ENCODE measurements at places on chromosomes 12 and 14.

- DNase-seq = no peak
Observed at GRCh38 chr12:123948401-123948795, 24.2 kb downstream of the CCDC92 start.

DNA sequence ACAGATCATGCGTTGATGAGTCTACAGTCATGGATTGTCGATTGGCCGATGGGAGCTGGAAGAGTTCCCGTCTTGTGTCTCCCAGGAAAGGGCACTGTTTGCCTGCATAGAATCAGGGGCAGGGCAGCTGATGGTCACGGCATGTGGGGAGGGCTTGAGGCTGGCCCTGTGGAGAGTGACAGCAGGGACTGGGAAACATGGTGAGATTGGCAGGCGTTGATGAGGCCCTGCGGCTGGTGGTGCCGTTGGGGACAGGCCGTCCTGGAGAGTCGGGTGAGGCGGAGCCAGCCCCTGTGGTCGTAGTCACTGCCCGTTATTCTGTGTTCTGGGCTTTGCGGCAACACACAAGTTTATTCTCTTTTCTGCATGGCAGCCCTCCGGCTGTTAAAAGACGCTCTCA is 52.9 kb downstream of the TECPR2 start:
- no peak for DNase-seq

- no peak for DNase-seq
Observed at GRCh38 chr12:47985596-47986290, 18.5 kb downstream of the COL2A1 start.

GRCh38 chr12:127928178-127928577 is 338.8 kb upstream of the TMEM132C start:
- DNase-seq = no peak

DNA sequence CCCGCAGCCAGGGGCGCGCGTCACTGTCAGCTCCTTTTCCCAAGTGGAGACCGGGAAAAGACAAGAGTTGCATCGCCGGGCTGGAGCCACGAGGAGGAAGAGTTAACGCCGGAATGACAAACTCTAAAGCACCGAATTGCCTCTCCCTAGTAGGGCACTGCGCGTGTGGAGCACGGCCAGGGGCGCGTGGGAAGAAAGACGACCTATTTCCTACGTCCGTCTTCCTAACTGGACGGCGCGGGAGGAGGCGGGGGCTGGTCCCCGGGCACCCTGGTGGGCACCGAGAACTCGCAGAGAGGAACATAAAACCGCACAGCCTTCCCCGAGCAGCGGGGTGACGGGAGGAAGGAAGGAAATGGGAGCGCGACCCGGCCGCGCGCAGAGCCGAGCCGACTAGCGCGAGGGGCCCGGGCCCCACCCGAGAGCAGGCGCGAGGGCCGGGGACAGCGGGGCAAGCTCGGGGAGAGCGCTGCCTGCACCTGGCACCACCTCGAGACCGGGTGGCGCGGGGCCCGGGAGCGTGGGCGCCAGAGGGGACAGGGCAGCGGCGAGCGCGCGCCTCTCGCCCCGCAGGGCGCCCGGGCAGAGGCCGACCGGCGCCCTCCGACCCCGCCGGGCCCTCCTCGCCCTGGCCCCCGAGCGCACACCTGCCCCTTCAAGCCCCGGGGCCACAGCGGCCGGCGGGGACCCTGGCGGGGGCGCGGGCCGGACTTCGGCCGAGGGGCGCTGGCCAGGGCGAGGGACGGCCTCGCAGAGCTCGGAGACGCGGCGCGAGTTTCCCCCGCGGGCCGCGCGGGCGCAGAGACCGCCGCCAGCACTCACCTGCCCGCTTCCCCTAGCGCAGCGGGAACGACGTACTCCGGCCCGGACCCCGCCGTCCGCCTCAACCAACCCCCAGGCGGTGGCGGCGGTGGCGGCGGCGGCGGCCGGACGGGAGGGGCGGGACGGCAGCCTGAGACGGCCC is at the start of gene SETD3:
TSS of gene SETD3 (minus strand) at position 954 of the 964 bp plus-strand sequence. CDS start 15,054 bp downstream, outside the sequence.
- peak; percentile 67 for DNase-seq

DNA sequence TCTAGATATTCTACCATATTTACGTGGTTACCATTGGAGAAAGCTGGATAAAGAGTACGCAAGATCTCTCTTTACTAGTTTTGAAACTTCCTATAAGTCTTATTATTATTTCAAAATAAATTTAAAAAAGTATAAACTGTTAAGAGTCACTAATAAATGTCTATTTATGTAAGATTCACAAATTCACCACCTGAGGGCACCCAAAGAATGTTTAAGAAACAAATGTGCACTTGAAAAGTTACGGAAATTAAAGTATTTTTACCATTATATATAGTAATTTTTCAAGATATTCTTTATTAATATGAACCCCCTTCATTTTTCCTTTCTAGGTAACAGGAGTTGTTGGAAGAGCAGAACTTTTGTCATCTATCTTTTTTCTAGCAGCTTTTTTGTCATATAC is 11.9 kb downstream of the TMTC3 start:
- peak; percentile 76 for DNase-seq
